Vagina (tissue), 2 donors: ENCODE measurements at places on chromosomes 6 and 20.

- no peak for DNase-seq
These were observed 88.6 kb upstream of the NEDD9 start for GRCh38 chr6:11320914-11321597.

GRCh38 chr6:140485740-140486449, 1111.4 kb upstream of the CITED2 start:
- no peak for DNase-seq

- DNase-seq: no peak
These were observed 34.6 kb downstream of the STK35 start for GRCh38 chr20:2136275-2136674.

- DNase-seq: no peak
These were observed 99.1 kb upstream of the ISM1 start for GRCh38 chr20:13121840-13122515.

DNA sequence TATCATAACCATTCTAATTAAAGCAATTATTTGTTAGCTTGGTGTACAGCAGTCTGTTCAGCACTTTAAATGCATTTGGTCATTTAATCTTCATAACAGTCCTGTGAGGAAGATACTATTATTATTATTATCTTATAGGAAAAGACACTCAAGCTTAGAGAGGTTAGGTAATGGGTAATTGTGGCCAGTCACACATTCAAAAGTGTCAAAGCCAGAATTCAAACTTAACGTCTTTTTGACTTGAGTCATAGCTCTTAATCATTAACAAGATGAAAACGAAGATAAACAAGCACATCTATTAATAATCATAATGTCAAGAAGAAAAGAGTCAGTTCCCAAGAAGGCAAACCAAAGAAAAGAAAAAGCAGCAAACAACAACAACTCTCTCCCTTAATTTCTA, 251.0 kb downstream of the SYNE1 start:
- DNase-seq: no peak

DNA sequence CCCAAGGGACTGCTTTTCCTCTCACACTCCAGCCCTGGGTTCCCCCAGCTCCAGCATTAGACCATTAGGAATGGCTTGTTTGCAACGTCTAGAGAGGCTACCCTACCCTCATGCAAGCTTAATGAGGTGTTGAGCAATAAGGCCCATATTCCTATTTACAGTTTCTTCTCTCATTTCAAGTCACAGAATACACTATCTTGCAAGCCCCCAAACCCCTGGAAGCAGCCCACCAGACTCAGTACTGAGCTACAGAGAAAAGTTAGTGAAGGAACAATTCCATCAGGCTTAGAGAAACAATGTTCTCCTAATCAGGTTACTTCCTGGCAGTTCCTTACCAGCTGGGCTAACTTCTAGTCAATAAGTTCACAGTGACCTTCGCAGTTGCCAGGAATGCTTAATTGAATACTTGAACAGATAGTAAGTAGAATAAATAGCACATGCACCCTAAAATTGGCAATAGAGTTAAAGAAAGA, 606.5 kb upstream of the NOX3 start:
- no peak for DNase-seq

- no peak for DNase-seq
These were observed 198.6 kb downstream of the CDKAL1 start for GRCh38 chr6:20732896-20733295.

DNA sequence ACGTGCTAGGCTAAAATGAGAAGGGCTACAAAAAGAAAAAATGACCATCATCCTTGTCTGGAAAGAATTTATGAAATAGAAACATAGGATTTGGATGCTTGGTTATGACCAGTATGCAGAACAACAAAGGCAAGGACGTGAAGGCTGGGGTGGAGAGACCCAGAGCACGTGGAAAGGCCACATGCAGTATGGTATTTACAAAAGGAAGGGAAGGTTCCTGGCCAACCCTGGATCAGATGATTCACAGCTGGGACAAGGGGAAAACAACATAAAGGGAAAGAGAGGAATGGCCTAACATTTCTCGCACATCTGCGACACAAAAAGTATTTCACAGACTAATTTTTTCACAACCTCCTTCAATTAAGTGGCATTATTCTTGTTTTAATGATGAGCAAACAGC, 8.2 kb downstream of the STX7 start:
- DNase-seq: no peak

DNA sequence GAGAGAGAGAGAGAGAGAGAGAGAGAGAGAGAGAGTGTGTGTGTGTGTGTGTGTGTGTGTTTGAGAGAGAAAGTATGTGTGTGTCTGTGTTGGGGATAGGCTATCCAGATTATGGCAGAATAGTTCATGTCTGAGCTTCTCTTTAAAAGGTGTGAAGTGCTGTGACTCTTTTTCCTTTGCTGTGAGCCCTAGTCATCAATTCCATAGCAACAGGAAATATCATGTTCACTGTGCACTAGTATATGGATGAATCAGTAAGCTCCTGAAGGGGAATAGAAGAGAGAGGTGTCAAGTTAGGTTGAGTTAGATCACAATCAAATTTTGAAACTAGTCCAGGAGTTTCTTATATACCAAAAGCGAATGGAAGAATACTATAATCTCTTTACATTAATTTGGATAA, 318.7 kb downstream of the RFPL4B start:
- DNase-seq: no peak

- no peak for DNase-seq
These were observed 16.8 kb downstream of the SOX4 start for GRCh38 chr6:21610341-21610740.
